CD8-positive, alpha-beta memory T cell (primary cell): ENCODE measurements at places on chromosomes 3 and 15. TPM values are rescaled to one million over a fixed set of nuclear protein-coding genes. Genes with fewer than 3 reads are reported as not detected.

GRCh38 chr3:45611628-45612081 is 17.1 kb downstream of the LIMD1 start:
- no peaks in the 10 kb centered on the region for H3K4me1 ChIP-seq
- H3K27me3 ChIP-seq: no peaks in the 10 kb centered on the region
- no peaks in the 10 kb centered on the region for H3K36me3 ChIP-seq
- DNase-seq: no peak
- no peak overlapping the region for H3K27ac ChIP-seq

DNA sequence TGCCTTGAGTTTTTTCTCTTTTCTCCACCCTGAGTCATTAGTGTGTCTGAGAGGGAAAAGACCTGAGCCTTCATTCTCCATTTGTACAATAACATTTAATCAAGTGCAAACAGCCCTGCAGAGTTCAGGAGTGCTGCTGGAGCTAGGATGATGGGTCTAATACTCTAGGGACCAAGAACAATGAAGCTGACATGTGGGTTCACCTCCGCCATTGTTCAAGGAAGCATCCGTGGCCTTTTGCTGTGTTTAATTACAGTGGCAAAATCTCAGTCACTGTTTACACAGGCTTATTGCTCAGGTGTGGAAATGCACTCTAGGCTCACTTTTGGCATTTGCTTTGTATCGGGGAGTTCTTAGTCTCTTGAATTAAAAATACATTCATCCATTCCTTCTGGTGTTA is 259.6 kb downstream of the LRTM1 start:
- no peak overlapping the region for H3K27ac ChIP-seq
- no peak for DNase-seq
- H3K36me3 ChIP-seq: no peaks in the 10 kb centered on the region
- H3K4me3 ChIP-seq: no peak overlapping the region
- no peaks in the 10 kb centered on the region for H3K27me3 ChIP-seq
- no peaks in the 10 kb centered on the region for H3K4me1 ChIP-seq

Gene GMNC
- not detected for total RNA-seq

GRCh38 chr3:84209474-84209873 is 749.3 kb upstream of the CADM2 start:
- no peak overlapping the region for H3K27ac ChIP-seq
- H3K36me3 ChIP-seq: no peaks in the 10 kb centered on the region
- DNase-seq: no peak
- no peaks in the 10 kb centered on the region for H3K27me3 ChIP-seq
- no peaks in the 10 kb centered on the region for H3K4me1 ChIP-seq

DNA sequence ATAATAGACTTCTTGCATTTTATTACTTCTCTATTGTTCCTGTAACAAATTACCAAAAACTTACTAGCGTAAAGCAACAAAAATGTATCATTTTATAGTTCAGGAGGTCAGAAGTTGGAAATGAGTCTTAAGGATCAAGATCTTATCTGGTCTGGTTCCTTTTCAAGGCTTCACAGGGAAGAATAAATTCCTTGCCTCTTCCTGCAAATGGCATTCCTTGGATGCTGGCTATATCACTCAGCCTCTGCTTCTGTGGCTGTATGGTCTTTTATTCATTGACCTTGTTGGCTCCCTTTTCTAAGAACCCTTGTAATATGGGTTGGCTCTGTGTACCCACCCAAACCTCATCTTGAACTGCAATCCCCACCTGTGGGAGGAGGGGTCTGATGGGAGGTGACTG is 478.4 kb upstream of the THBS1 start:
- H3K27ac ChIP-seq: no peak overlapping the region
- DNase-seq: no peak
- peaks cover 4% of the 10 kb centered on the region for H3K27me3 ChIP-seq
- no peak overlapping the region for H3K4me3 ChIP-seq
- no peaks in the 10 kb centered on the region for H3K4me1 ChIP-seq

Gene RGMA
- total RNA-seq: 0.20 TPM

- H3K27ac ChIP-seq: no peak overlapping the region
- no peak for DNase-seq
- H3K4me1 ChIP-seq: no peaks in the 10 kb centered on the region
- no peaks in the 10 kb centered on the region for H3K36me3 ChIP-seq
- no peak overlapping the region for H3K4me3 ChIP-seq
These were observed 25.7 kb downstream of the DCLK3 start for GRCh38 chr3:36738702-36739101.

Gene CYP19A1
- total RNA-seq: not detected

Gene TRH
- total RNA-seq: not detected

DNA sequence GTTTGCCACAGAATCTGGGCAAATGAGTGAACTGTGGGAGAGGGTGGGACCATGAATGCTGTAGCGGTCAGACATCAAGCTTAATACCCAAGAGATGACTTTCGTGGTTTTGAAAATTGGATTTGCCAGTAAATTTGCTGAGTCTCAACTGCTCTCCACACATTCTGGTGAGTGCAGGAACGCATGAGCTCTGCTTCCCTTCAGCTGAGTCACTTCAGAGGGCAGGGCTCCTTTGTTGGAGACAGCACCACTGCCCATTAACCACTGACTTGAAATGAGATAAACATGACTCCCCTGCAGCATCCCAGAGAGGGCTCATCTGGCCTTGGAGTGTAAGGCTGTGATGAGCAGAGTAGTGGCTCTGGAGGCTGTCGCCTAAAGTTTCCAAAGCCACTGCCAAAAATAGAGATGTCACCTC is 22.6 kb downstream of the RARRES1 start:
- H3K4me3 ChIP-seq: no peak overlapping the region
- no peak for DNase-seq
- peaks cover 14% of the 10 kb centered on the region for H3K36me3 ChIP-seq
- no peaks in the 10 kb centered on the region for H3K27me3 ChIP-seq
- H3K4me1 ChIP-seq: no peaks in the 10 kb centered on the region

Gene CLDN18
- total RNA-seq: not detected

GRCh38 chr3:111577798-111578685 is 17.1 kb downstream of the ZBED2 start:
- no peak overlapping the region for H3K4me3 ChIP-seq
- no peak overlapping the region for H3K27ac ChIP-seq
- no peaks in the 10 kb centered on the region for H3K27me3 ChIP-seq
- no peaks in the 10 kb centered on the region for H3K4me1 ChIP-seq
- peaks cover 36% of the 10 kb centered on the region for H3K36me3 ChIP-seq
- DNase-seq: no peak

DNA sequence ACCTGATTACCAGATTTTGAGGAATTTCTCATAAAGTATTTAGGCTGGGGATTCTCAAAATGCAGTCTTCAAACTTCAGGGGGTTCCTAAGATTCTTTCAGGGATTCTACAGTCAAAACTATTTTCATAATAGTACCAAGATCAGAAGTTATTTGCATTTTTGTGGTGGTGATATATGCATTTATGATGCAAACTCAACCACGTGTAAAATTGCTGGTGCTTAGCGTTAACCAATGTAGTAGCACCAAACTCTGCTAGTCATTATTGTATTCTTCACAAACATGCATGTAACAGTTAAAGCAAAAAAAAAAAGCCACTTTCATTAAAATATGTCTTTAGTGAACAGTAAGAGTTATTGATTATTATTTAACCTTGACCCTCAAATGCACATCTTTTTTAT is 274.9 kb upstream of the DNAJC19 start:
- H3K27me3 ChIP-seq: no peaks in the 10 kb centered on the region
- no peaks in the 10 kb centered on the region for H3K4me1 ChIP-seq
- no peak overlapping the region for H3K27ac ChIP-seq
- DNase-seq: no peak
- no peak overlapping the region for H3K4me3 ChIP-seq
- no peaks in the 10 kb centered on the region for H3K36me3 ChIP-seq

Gene BDH1
- 64.6 TPM for total RNA-seq

Gene DNAH12
- 0.13 TPM for total RNA-seq

DNA sequence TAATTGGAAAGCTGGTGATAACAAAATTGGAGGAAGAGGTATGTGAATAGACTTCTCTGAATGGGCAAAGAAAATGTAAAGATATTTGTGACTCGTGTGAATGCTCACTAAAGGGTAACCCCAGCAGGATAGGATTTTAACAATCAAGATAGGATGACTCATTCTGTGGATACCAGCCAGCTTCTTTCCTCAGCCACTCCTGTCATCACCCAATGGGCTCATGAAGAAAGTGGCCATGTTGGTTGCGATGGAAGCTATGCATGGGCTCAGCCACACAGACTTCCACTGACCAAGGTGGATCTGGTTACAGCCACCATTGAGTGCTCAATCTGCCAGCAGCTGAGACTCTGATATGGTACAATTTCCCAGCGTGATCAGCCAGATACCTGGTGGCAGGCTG is 40.9 kb downstream of the STRIT1 start:
- no peaks in the 10 kb centered on the region for H3K27me3 ChIP-seq
- H3K36me3 ChIP-seq: no peaks in the 10 kb centered on the region
- no peaks in the 10 kb centered on the region for H3K4me1 ChIP-seq
- DNase-seq: no peak
- H3K27ac ChIP-seq: no peak overlapping the region

Gene TGM5
- 0.18 TPM for total RNA-seq
